ENCODE measurements at places on chromosomes 13 and 19. TPM values are rescaled to one million over a fixed set of nuclear protein-coding genes. Genes with fewer than 3 reads are reported as not detected.

ZNF226 gene
- 12.2 TPM for total RNA-seq

KDM4B gene
- 46.1 TPM for total RNA-seq

APC2 gene
- total RNA-seq, result 0.10 TPM

C3 gene
- 1,009 TPM for total RNA-seq

FCHO1 gene
- total RNA-seq, result 2.6 TPM

PROZ gene
- total RNA-seq, result not detected

ZNF112 gene
- total RNA-seq, result 2.5 TPM

TMEM86B gene
- 1.6 TPM for total RNA-seq

SLC15A1 gene
- total RNA-seq, result 0.45 TPM

TMEM150B gene
- total RNA-seq, result 7.1 TPM

ELL gene
- total RNA-seq, result 38.4 TPM

FPR3 gene
- 44.5 TPM for total RNA-seq

MBD3 gene
- total RNA-seq, result 65.0 TPM

Data from mesenteric fat pad (tissue), 1 donor.